ENCODE measurements at places on chromosomes 6 and 20.

DNA sequence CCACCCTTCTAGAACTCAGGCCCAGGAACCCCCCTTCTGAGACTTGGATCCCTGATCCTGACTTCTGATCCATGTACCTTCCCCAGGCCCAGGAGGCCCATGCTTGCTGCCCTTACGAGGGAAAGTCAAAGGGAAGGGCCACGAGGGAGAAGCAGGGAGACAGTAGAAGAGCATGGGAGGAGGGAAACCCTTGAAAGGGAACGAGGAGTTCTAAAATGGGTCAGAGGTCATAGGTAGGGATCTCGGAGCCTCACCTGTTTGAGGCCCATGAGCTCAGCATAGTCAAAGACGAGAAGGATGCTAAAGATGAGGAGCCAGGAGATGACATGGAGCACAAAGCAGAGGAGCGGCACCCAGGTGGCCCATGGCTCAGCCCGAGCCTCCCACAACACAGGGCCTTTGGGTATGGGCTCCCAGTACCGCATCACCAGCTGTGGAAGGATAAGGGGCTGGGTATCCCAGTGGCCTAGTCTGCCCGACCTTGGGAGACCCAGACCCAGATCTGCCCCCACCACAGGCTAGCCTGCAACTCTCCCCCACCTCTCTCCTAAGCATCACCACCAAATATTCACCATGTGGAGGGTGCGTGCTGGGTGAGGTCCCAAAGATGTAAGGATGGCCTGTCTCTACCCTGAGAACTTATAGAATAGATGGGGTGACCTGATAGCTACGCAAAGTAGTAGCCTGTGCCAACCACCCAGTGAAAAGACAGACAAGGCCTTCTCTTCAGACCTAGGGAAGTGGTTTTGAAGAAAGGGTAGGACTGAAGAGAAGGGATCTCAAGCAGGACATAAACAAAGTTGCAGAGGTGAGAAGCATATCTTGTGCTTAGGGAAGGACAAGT is 1.5 kb downstream of the NRM start:
- no peak for DNase-seq

DNA sequence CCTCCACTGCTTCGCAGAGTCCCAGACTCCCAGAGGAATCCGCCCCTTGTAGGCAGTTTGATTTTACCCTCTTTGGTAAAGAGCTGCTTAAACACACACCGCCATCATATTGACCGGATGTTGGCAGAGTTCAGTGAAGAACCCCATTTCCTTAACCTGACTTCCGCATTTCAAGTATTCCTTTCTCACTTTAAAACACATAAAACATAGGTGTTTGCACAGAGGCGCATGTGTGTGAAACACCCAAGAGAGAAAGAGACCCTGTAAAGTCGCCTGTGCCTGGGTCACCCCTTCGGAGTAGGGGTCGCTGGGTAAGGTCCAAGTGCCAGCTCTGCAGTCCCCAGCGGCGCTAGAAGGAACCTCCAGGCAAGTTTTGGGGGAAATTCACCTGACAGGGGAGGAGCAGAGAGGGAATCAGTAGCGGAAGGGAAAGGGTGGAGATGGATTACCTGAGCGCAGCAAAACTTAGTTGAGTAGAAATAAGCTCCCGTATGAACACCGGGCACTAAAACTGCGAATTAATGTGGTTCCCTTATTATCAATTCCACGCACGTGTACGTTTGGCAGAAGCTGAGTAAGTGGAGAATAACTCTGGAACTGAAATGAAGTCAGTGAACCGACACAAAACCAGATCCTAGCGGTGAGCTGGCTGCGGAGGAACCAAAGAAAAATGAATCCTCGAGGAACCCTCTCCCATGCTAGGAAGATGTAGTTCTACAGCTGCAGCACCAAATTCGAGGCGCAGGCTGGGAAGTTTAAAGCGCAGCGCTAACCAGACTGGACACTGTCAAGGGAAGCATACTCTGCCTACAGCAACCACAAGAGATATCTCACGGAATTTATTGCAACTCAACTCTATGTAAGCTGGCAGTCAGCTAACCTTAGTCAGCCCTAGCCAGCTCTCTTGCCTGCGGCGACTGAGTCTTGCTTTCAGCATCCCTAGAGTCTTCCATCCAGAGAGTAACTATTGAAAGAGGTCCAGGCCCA is 3.5 kb upstream of the HTR1B start:
- DNase-seq = no peak

- DNase-seq = no peak
Measured at GRCh38 chr6:26022737-26023136, 60.1 kb downstream of the TRIM38 start.

DNA sequence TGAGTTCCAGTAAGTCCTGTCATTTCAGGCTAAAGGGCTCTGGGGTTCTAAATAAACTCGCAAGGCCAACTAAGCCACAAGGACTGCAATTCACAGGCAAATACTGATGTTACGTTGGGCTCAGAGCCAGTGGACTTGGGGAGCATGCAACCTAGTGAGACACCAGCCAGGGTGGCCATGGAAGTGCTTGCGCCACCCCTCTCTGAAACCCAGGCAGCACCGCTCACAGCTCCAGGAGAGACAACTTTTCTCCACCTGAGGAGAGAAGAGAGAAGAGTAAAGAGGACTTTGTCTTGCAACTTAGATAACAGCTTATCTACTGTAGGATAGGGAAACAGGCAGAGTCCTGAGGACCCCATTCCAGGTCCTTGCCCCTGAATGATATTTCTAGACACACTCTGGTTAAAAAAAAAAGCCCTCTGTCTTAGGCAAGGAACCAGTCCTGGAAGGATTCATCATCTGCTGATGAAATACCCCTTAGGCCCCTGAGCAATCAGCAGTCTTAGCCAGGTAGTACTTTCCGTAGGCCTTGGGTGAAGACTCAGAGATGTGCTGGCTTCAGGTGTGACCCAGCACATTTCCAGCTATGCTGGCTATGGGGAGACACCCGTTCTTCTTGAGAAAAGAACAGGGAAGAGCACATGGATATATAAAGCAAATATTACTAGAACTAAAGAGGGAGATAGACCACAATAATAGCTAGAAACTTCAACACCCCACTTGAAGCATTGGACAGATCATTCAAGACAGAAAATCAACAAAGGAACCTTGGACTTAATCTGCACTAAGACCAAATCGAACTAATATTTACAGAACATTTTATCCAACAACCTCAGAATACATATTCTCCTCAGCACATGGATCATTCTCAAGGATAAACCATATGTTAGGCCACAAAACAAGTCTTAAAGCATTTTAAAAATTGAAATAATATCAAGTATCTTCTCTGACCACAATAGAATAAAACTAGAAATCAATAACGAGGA is 31.5 kb upstream of the TBC1D32 start:
- DNase-seq = no peak

- no peak for DNase-seq
Measured at GRCh38 chr20:62907384-62908317, 18.7 kb downstream of the DIDO1 start.

DNA sequence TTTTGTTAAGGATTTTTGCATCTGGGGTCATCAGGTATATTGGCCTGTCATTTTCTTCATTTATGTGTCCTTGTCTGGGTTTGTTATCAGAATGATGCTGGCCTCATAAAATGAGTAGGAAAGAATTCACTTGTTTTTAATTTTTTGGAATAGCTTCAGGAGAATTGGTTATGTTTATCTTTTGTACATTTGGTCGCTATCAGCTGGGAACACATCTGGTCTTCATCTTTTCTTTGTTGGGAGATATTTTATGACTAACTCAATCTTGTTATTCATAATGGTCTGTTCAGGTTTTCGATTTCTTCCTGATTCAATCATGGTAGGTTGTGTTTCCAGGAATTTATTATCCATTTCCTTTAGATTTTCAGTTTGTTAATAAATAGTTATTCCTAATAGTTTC is 207.5 kb upstream of the ASCC3 start:
- DNase-seq = peak; percentile 35

DNA sequence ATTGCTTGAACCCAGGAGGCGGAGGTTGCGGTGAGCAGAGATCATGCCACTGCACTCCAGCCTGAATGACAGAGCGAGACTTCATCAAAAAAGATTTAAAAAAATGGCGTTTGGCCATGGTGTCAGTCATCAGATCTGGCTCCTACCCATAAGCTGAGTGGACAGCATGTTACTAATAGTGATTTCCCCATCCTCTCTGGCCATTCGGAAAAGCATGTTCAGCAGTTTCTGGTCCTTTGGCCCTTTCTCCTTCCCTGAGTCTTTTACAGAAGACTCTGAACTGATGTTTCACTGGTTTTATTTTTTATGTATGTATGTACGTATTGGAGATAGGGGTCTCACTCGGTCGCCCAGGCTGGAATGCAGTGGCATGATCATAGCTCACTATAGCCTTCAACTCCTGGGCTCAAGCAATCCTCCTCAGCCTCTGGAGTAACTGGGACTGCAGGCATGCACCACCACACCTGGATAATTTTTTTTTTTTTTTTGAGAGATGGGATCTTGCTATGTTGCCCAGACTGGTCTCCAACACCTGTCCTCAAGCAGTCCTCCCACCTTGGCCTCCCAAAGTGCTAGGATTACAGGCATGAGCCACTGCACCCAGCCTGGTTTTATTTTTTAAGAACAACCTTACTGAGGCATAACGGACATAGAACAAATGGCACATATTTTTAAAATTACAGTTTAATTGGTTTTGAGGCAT is 84.2 kb upstream of the CNKSR3 start:
- DNase-seq = peak; percentile 11

DNA sequence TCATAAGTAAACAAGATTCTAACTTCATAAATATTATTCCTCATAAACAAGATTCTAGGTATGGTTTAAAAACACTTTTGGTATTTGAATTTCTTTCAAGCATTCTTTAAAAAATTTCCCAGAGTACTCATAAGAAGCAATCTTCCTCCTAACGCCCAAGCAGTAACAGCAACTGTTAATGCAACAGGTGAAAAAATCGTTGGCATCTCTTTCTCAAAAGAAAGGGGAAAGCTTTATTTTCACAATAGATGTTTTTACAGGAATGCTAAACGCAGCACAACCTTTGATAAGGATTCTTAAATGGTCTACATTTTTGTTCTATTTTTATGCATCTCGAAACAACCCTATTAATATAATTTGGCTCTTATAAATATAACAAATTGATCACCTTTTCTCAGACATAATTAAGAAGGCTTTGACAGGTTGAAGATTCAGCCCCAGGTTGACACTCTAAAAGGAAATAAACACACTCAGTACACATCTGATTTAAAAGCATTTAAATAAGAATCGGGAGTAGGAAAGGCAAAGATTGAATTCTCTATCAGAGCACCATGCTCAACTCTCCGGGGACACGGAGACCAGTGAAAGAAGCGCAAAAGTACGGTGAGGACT is 634 bp downstream of the AHI1 start:
- no peak for DNase-seq

GRCh38 chr6:116084284-116084683 is 16.4 kb upstream of the NT5DC1 start:
- DNase-seq = no peak

DNA sequence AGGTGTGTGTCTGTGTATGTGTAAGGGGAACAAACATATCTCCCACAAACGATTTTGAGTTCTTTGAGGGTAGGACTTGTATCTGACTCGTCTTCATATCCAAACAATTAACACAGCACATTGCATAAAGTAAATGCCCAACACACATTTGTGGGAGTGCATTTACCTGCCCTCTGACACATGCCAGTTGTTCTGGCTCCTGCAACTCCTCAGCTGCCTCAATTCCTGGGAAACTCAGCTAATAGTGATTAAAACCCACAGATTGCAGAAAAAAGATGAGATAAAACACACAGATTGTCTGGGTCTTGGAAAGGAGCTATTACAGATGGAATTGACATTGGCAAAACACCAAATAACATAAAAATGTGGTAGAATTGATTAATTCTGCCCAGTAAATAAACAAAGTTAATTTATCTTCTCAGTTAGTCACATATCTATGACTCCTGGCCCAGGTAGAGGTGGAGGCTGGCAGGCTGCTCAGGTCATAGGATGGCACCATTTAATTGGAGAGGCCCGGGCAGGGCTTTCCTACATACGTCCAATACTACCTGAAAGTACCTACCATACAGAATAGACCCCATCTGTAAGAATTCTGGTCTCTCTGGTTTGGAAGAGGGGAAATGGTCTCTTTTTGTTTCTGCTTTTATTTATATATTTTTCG is 71.5 kb upstream of the IFNGR1 start:
- no peak for DNase-seq

DNA sequence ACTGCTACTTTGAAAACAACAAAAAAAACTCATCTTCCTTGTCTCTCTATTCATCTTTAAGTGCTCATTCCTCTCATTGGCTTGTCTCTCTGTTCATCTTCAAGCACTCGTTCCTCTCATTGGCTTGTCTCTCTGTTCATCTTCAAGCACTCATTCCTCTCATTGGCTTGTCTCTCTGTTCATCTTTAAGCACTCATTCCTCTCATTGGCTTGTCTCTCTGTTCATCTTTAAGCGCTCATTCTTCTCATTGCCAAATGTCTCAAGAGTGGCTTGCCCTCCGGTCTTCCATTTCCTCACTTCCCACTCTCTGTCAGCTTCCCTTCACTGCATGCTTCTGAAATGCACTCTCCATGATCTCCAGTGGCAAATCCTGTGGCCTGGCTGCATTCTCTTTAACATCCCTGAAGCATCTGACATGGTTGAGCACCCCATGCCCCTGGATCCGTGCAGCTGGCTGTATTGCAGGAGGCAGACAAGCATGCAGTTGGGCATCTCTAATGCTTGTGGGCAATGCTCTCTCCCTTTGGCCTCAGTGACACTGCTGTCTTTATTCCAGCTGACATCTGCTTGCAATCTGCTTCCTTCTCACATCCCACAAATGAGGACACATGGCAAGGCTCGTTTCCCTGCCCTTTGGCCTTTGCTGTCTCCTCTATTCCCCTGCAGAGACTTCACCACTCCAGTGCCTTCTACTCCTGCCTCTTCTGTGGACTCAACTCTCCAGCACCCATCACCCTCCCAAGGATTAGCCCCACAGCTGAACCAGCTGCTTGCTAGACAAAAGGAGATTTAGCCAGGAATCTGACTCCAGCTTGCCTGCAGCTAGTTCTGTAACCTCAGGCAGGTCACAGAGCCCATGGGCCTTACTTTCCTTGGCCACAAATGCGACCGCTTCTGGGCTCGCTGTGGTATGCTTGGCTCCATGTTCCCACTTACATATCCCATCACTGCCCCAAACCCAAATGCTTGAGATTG is 143.2 kb upstream of the SNX9 start:
- peak; percentile 19 for DNase-seq

DNA sequence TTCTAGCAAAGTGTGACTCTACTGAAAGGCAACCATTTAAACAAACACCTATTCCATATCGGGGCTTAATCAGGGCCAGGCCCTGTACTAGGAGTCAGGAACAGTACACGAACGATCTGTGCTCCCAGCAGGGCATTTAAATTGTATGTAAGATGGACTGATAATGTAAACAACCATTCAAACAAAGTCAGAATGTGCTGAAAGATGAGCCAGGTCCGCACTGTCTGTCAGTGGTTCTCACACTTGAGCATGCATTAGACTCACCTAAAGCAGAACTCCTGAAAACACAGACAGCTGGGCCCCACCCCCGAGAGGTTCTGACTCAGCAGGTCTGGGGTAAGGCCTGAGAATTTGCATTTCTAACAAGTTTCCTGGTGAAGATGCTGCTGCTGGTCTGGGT is 81.6 kb downstream of the PXDC1 start:
- DNase-seq = no peak

GRCh38 chr6:315226-315625 is 22.9 kb downstream of the DUSP22 start:
- DNase-seq = no peak

- no peak for DNase-seq
Measured at GRCh38 chr20:46215913-46216707, 92.2 kb downstream of the CDH22 start.

- no peak for DNase-seq
Measured at GRCh38 chr6:107652526-107653182, 162.7 kb downstream of the SOBP start.
